ENCODE measurements at places on chromosomes 1 and 21.

GRCh38 chr1:3127738-3128137 lies 58.7 kb downstream of the PRDM16 start:
- no peak for DNase-seq

GRCh38 chr1:232109391-232109790 lies 482.8 kb downstream of the DISC1 start:
- DNase-seq = no peak

- DNase-seq = no peak
These were observed 144.7 kb downstream of the PRDM16 start for GRCh38 chr1:3213730-3214129.

- DNase-seq = no peak
These were observed 200.6 kb downstream of the RGS7 start for GRCh38 chr1:241156231-241156965.

GRCh38 chr21:32705139-32705538 lies 22.7 kb downstream of the SYNJ1 start:
- DNase-seq = no peak

- no peak for DNase-seq
These were observed 103.4 kb downstream of the TENT5C start for GRCh38 chr1:117709249-117709691.

- DNase-seq = peak; percentile 21
These were observed 139.7 kb upstream of the ARHGEF16 start for GRCh38 chr1:3314491-3315381.

DNA sequence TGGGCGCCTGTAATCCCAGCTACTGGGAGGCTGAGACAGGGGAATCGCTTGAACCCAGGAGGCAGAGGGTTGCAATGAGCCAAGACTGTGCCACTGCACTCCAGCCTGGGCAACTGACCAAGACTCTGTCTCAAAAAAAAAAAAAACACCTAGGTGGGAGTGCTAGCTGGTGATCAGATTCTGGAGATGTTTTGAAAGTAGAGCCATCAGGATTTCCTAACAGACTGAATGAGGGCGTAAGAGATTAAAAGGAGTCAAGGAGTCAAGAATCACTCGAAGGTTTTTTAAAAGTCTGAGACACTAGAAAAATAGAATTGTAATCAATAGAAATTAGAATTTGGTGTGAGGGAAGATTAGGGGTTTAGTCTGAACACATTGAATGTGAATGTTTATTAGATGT lies 73.8 kb downstream of the HSF2BP start:
- no peak for DNase-seq

GRCh38 chr1:22447621-22448111 lies 4.0 kb upstream of the ZBTB40 start:
- no peak for DNase-seq

GRCh38 chr1:147815503-147815902 lies 55.1 kb upstream of the GJA5 start:
- no peak for DNase-seq

- DNase-seq = no peak
These were observed 39.3 kb downstream of the NFIA start for GRCh38 chr1:61121631-61122030.

- no peak for DNase-seq
These were observed 83.0 kb upstream of the IVNS1ABP start for GRCh38 chr1:185400052-185400451.

DNA sequence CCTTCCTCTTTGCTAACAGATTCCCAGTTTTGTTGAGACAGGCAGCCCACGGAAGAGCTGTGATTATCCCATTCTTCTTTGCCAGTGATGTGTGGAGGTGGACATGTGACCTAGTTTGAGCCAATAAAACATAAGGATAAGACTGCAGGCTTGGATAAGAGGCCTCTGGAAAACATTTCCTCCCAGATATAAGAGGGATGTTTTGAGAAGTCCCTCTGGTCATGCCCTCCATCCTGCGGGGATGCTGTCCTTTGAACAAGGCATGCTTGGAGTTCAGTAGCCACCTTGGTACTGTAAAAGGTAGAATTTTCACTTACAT lies 155.7 kb downstream of the TM2D1 start:
- no peak for DNase-seq

GRCh38 chr1:93661829-93662474 lies 19.7 kb downstream of the BCAR3 start:
- DNase-seq = no peak

- no peak for DNase-seq
These were observed 80.6 kb upstream of the IPO9 start for GRCh38 chr1:201748335-201748734.

Data from left lung (tissue), 14 donors.